ENCODE measurements at places on chromosomes 5 and 9. TPM values are rescaled to one million over a fixed set of nuclear protein-coding genes. Genes with fewer than 3 reads are reported as not detected.

DNA sequence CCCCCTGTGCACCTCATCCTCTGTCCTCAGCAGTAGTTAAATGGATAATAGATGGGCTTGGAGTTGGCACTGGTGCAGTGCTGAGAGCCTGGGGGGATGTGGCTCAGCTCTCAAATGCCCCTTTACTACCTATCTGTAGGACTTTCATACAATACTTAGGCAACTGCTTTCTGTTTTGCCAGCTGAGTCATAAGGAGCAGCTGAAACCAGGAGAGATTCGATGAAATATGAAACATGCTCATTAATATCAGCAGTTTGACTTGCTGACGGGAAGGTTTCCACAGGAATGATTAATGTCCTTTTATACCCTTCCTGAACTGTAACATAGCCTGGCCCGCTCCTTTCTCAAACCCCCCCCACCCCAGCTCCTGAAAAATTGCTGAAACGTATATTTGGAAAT, 142.6 kb downstream of the SAXO1 start:
- no peak overlapping the region for H3K4me3 ChIP-seq
- peaks cover 12% of the 10 kb centered on the region for H3K4me1 ChIP-seq
- H3K27me3 ChIP-seq: no peaks in the 10 kb centered on the region
- no peak overlapping the region for H3K27ac ChIP-seq

- H3K4me1 ChIP-seq: peaks cover 19% of the 10 kb centered on the region
- H3K27me3 ChIP-seq: peaks cover 13% of the 10 kb centered on the region
- DNase-seq: no peak
- no peaks in the 10 kb centered on the region for H3K36me3 ChIP-seq
These were observed 91.0 kb upstream of the SH3PXD2B start for GRCh38 chr5:172545291-172545801.

DNA sequence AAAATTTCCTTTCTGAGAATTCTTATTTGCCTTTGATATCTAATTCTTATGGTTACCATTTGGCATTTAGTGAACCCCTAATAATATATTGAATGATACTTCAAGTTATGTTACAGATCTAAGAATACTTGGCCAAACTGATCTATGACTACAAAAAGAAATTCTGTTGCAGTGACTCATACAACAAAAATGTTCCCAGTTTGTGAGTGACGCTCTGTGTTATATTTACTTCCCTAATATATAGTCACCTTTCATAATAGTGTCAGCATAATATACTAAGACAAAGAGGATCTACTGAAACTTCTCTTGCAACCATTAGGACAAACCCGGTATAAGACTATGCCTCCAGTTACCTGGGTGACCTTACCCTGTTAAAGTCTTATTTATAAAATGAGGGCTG, 216.9 kb upstream of the TLX3 start:
- H3K27me3 ChIP-seq: peaks cover 2% of the 10 kb centered on the region
- H3K27ac ChIP-seq: no peak overlapping the region
- no peak for DNase-seq
- H3K4me3 ChIP-seq: no peak overlapping the region
- H3K36me3 ChIP-seq: peaks cover 20% of the 10 kb centered on the region

DNA sequence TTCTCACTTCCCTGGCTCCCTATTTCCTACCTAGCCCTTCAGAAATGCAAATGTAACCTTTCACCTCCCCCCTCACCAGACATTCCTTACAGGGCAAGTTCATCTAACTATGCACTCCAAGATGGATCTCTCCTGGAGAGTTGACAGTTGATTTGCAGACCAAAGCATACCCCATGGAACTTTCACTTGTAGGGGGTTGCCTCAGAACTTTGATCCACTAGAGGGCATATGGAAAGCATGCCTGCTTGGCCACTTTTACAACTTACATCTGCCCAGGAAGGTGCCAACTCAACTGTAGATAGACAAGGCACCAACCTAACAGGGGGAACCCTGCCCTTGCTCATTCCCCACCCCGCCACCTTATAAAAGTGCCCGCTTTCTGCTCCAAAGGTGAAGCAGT, 187.8 kb downstream of the NXNL2 start:
- H3K27ac ChIP-seq: no peak overlapping the region
- H3K4me3 ChIP-seq: no peak overlapping the region
- DNase-seq: no peak
- H3K27me3 ChIP-seq: no peaks in the 10 kb centered on the region

GRCh38 chr9:72883875-72884274, 69.0 kb downstream of the ALDH1A1 start:
- no peak overlapping the region for H3K4me3 ChIP-seq
- H3K27ac ChIP-seq: no peak overlapping the region
- no peaks in the 10 kb centered on the region for H3K4me1 ChIP-seq
- no peaks in the 10 kb centered on the region for H3K27me3 ChIP-seq
- H3K36me3 ChIP-seq: peaks cover 4% of the 10 kb centered on the region

GRCh38 chr5:35319333-35320002, 89.2 kb upstream of the PRLR start:
- no peaks in the 10 kb centered on the region for H3K36me3 ChIP-seq
- H3K27ac ChIP-seq: no peak overlapping the region
- DNase-seq: no peak
- H3K4me3 ChIP-seq: no peak overlapping the region

The SMIM33 gene
- not detected for total RNA-seq

All from WTC11 (cell line).